ENCODE measurements at places on chromosomes 1 and 21. TPM values are rescaled to one million over a fixed set of nuclear protein-coding genes. Genes with fewer than 3 reads are reported as not detected.

OR2L3 gene
- total RNA-seq: 0.16 TPM

TRPM2 gene
- under 0.01 TPM for total RNA-seq

C1orf53 gene
- 4.5 TPM for total RNA-seq

HPCA gene
- 0.49 TPM for total RNA-seq

CLDN14 gene
- total RNA-seq: not detected

HSD3B2 gene
- not detected for total RNA-seq

NR1I3 gene
- not detected for total RNA-seq

RSPH1 gene
- not detected for total RNA-seq

SLC35D1 gene
- total RNA-seq: 17.1 TPM

TCHHL1 gene
- total RNA-seq: not detected

ARHGAP30 gene
- not detected for total RNA-seq

LCE1B gene
- total RNA-seq: not detected

IRF6 gene
- 2.1 TPM for total RNA-seq

CAMK1G gene
- not detected for total RNA-seq

SEC22B gene
- total RNA-seq: 60.1 TPM

GPR3 gene
- 0.36 TPM for total RNA-seq

CFAP141 gene
- not detected for total RNA-seq

TINAGL1 gene
- 3.2 TPM for total RNA-seq

PTPRF gene
- total RNA-seq: 39.7 TPM

DNMT3L gene
- not detected for total RNA-seq

KRTAP12-4 gene
- not detected for total RNA-seq

DCDC2B gene
- not detected for total RNA-seq

ABCG1 gene
- total RNA-seq: under 0.01 TPM

OR2L5 gene
- 0.32 TPM for total RNA-seq

FCAMR gene
- total RNA-seq: not detected

MAP1LC3C gene
- 0.61 TPM for total RNA-seq

NUF2 gene
- total RNA-seq: 0.97 TPM

FAM163A gene
- not detected for total RNA-seq

CDC20 gene
- total RNA-seq: 7.6 TPM

MSH4 gene
- total RNA-seq: 0.12 TPM

MRAP gene
- total RNA-seq: not detected

CD1E gene
- not detected for total RNA-seq

CFHR5 gene
- not detected for total RNA-seq
